Ovary (tissue), 10 donors: ENCODE measurements at places on chromosomes 6 and 20.

- no peak for DNase-seq
Measured at GRCh38 chr6:108452711-108453195, 108.0 kb upstream of the FOXO3 start.

- no peak for DNase-seq
Measured at GRCh38 chr6:134903448-134903847, 46.5 kb downstream of the ALDH8A1 start.

DNA sequence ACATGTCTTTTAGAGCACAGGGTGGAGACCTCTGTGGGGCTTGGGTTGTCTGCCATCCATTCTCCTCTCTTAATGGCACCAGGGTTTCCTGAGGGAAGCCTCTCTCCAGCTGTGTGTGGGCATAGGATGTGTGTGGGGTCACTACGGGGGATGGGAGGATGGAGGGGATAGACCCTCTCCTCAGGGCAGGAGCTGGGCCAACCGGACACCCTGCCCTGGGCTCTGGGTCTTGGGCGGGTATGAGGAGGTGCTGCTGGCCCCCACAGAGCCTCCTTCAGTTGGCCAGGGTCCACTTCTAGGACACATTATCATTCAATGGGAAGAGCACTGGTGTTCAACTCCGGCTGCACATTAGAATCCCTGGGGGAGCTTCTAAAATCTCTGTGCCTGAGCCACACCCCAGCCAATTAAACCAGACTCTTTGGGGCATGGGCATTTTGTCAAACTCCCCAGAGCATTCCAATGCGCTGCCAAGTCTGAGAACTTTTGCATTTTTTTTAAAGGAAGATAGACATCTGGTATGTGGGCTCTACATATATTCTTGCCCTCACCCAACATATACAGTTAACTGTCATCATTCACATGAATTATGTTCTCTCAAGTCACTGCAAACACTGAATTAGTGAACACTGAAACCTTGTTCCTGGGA, 38.5 kb downstream of the TRAM2 start:
- DNase-seq, result no peak

- no peak for DNase-seq
Measured at GRCh38 chr6:22062807-22063408, 233.9 kb downstream of the PRL start.

DNA sequence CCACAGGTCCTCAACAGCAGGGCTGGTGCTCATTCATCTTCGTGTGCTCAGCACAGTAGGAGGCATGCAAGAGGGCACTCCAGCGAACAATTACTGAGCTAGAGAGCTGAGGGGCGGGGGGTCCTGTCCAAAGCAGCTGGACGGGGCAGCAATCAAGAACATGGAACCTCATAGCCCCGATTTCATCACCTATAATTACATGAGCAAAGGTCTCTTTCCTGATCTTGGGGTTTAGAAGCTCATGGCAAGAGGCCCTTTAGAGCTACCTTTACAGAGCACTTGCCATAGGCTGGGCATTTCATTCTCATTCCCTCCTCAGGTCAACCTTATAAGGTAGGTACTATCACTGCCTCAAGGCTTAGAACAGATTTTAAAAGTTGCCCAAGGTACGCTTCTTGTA, 10.4 kb downstream of the MOCS1 start:
- DNase-seq, result no peak

- DNase-seq, result no peak
Measured at GRCh38 chr20:52242237-52243230, 51.0 kb upstream of the ZFP64 start.

DNA sequence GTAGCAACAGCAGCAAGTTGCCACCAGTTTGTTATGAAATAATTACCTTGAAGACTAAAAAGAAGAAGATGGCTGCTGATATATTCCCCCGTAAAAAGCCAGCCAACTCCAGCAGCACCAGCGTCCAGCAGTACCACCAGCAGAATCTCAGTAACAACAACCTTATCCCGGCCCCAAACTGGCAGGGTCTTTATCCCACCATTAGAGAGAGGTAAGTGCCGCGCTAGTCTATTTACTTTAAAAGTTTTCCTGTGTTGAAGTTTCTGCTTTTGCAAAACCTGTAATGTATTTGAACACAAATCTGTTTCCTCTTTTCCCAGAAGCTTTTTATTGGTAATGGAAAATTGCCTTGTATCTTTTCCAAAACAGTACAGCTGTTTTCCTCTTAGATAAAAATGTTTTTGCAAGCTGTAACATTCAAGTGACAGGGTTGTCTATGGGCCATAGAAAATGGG, 725 bp downstream of the BTBD3 start:
- no peak for DNase-seq

DNA sequence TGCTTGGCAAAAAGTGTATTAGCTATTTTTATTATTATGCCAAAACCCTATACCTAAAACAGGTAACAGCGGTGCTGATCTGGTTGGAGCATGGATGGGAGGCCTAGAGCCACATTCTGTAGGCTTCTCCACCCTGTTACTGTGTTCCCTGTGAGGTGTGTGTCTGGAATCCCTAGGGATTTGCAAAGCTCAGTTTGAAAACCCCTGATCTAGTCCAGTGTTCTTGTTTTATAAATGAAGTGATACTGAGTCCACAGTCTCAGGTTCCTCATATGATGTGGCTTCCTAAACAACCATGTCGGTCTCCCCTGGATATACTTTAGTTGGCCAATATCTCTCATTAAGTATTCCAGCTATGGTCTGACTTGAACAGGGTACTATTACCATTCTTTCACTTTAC, 16.3 kb downstream of the ACSS2 start:
- DNase-seq, result no peak

- no peak for DNase-seq
Measured at GRCh38 chr6:47434372-47435253, 43.0 kb upstream of the CD2AP start.

GRCh38 chr6:146878168-146878951, 279.6 kb downstream of the ADGB start:
- no peak for DNase-seq

DNA sequence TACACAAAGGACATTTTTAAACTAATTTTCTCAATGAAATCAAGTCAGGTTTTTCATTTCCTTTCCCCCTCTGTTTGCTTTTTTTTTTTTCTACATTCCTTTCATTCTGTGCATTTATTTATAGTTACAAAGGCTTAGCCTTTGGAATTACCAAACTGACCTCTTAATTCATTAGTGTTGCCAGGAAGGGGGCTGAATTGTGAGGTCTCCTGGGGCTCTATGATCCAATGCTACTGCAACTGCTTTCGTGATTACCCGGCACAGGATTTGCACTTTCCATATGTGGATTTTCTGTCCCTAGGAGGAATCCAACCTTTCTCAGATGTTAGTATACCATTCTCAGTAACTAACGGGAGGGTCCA, 35.3 kb downstream of the NEDD9 start:
- no peak for DNase-seq

DNA sequence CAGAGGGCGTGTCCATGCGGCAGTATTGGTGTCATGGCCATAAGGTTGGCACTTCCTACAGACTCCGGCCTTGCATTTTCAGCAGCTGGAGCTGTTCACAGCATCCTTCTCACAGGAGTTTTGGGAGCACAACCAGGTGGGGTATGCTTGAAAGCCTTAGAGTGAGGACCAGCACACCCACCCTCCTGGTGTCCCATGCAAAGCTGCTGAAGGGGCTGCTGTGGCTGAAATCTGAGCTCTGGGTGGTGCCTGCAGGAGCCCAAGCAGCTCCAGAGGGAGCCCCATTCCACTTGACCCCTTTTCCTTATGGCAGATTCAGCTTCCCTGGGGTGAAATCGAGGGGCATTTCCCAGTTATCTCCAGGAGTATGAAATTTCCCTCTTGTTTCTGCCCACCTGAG, 74.0 kb upstream of the BHLHE23 start:
- DNase-seq, result no peak

GRCh38 chr6:69362209-69362608, 434.6 kb downstream of the LMBRD1 start:
- DNase-seq, result no peak

GRCh38 chr20:43853174-43853803, 61.4 kb upstream of the TOX2 start:
- no peak for DNase-seq

DNA sequence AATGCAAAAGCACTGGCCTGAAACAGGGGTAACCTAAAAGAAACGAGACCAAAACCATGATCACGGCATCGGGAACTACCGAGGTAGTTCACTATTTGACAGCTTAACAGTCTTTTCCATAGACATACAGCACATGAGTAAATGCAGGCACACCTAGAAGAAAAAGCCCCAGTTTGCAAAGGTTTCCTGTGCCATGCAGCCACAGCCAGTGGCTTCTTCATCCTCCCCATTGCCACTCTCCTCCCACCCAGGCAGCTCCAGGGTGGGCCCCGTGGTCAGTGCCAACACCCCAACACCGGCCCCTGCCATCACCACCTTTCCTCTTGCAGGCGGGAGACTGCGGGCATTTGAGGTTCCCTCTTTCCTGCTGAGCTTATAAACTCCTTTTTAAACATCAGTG, 115.4 kb downstream of the SLC23A2 start:
- DNase-seq, result no peak

DNA sequence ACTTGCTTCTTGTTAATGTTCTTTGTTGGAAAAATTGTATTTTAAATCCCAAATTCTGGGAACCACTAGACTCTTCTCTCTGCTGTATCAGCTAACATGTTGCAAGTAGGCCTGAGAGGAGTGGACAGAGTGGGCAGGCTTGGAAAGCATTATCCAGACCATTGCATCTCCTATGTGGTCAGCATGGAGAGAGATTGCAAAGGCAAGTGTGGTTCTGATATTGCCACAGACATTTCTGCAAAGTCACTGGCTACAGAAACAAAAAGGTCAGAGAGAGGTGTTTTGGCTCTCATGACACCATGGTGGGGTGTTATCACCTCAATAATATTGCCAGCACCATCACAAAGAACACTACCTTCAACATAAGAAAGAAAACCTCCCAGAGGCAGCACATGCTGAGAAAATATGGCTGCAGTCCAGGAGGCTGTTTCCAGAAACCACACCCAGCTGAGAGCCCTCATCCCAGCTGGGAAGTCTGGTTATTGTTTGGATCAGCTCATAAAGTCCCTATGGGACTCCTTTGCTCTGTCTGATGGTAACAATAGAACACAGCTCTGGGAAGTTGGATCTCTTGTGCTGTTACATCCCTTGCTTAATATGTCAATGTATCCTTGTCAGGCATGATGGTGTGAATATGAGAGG, 78.2 kb upstream of the TBX18 start:
- DNase-seq, result no peak

- no peak for DNase-seq
Measured at GRCh38 chr6:100464903-100465700, at the start of gene SIM1. SIM1 (minus strand) TSS chr6:100464921; CDS start chr6:100463468, 1,453 bp downstream.

- no peak for DNase-seq
Measured at GRCh38 chr6:52243282-52243893, 912 bp downstream of the IL17F start.

DNA sequence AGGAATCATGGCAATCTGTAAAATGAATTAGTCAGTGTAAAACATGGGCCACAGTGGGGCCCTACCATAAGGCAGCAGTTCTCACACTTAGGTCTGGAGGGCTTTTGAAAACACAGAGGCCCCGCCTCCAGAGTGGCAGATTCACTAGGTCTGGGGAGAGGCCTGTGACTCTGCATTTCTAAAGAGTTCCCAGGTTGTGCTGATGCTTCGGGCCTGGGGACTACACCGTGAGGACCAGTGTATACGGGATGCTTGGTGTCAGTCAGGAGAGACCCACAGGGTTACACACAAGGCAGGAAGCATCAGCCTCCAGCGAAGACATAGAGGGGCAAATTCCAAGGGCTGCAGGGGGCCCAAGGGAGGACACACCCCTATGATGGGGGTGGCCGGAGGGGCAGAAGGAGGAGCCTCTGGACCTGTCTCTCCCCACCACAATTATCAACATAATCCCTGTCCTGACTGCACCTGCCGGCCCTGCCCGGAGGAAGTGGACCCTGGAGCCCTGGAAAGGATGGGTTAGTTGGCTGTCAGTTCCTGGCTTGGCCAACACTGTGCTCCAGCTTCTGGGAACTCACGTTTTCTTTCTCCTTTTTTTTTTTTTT, 46.7 kb downstream of the FGD2 start:
- no peak for DNase-seq

- no peak for DNase-seq
Measured at GRCh38 chr6:128663238-128663637, 142.8 kb upstream of the PTPRK start.

- no peak for DNase-seq
Measured at GRCh38 chr20:63182425-63182824, 33.5 kb downstream of the YTHDF1 start.
